ENCODE measurements at places on chromosomes 4 and X.

GRCh38 chr4:108762559-108763225, at the start of gene ETNPPL:
TSS of gene ETNPPL (minus strand) at chr4:108763053. CDS start at chr4:108762898, 155 bp downstream.
- no peak for DNase-seq

- no peak for DNase-seq
Observed at GRCh38 chr4:77445823-77446222, 159.8 kb upstream of the CXCL13 start.

DNA sequence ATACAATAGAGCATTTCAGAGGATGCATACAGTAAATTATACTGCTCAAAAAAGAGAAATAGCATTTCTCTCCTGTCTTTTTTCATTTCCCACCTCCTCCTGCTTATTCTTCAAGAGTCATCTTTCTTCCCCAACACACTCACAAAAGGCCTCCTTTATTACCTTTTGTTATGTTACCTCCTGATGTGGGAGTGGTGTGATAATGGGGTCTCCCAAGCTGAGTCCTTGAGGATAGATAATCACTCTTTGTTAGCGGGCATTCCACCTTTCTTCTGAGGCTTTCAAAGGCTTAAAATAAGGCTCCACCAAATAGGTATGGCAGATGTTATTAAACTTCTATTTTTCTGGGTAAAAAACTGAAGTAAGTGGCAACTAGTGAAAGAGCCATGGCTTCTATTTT, 159.8 kb downstream of the CPEB2 start:
- DNase-seq, result no peak

DNA sequence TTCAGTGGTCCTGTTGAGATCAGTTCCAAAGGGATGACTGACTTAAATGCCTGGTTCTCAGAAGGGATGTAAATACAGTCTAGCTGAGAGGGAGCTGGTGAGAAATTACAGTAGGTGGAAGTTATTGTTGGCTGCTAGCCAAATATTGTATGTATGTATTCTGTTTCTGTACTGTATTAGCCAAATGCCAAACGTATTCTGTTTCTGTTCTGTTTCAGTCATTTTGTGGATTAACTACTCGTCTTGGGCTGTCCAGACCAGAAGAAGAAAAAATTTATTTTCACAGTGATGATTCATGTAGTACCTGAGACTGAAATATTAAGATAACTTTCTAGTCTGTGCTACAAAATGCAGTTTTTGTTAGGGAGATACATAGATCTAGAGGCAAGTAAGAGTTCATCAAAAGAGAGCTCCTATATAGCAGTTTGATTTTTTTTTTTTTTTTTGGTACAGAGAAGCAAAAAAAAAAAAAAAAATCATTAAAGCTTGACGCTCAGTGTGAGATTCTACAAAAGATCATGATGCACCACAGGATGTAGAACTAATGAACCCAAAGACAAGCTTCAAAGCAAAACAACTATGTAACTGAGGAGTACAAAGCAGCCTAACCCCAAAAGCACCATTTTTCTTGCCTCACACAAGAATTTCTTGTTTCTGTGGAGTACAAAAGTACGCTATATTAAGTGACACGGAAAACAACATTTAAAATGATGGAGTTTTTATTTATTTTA, 54.8 kb downstream of the CASP6 start:
- DNase-seq, result no peak

GRCh38 chr4:147516133-147516532, 35.2 kb downstream of the EDNRA start:
- no peak for DNase-seq

- DNase-seq, result no peak
Observed at GRCh38 chrX:110003167-110004156, 548 bp downstream of the TMEM164 start.

- no peak for DNase-seq
Observed at GRCh38 chrX:39519566-39520301, 578.0 kb downstream of the BCOR start.

GRCh38 chr4:10006231-10006600, 15.1 kb downstream of the SLC2A9 start:
- DNase-seq, result peak; percentile 39

DNA sequence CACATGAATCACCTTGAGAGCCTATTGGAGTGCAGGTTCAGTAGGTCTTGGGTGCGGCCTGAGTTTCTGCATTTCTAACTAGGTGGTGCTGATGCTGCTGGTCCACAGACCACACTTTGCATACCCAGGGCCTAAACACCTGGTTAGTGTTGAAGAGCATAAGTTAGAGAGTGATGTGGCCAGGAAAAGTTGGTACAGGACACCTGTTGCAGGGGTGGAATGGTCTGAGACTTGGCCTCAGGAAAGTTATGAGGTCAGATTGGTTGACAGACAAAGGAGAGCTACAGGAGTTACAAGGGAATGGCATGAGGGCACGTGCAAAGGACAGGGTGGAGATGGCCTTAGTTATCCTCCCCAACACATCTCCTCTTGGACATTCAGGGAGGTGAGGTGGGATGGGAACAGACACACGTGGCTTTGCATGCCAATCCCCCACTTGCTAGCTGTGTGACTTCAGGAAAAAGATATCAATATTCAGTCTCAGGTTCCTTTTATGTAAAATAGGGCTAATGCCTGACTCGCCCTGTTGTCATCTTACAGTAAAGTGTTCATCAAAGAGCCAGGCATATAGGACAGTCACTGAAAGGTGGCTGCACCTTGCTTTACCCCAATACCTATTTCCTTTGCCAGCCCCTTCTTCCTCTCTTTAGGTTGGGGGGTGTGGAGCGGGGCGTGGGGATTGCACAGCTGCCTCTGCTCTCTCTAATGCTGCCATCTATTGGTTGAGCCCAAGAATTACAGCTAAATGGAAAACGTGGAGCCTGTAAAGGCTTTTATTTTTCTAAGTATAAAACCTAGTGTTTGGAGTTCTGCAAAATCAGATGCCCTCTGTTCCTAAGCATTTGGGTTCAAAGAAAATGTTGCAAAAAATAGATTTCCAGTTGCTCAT, 47.5 kb downstream of the ATG4A start:
- DNase-seq, result no peak

DNA sequence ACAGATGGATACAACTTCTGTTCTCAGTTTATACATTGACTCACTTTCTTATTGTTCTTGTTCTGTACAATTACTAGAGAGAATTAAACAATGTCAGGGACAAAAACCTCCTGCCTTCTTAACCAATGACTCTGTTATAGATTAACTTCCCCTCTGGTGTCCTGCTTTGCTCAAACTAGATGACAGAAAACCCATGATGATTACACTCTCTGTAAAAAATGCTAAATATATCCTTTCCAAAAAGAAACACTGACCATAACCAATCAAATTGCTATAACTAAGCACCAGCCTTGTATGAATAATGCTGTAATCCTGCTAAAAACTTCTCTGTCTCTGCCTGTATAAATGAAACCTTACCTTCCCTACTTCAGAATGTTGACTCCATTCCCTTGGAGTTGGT, 29.8 kb upstream of the IL13RA2 start:
- no peak for DNase-seq

GRCh38 chr4:58553679-58554078, 1443.5 kb upstream of the IGFBP7 start:
- DNase-seq, result no peak

GRCh38 chr4:73734530-73735001, 5.8 kb upstream of the CXCL8 start:
- DNase-seq, result no peak

GRCh38 chr4:101792056-101792590, 1.6 kb downstream of the BANK1 start:
- DNase-seq, result no peak

GRCh38 chr4:148868191-148868590, 426.0 kb upstream of the NR3C2 start:
- DNase-seq, result no peak

GRCh38 chr4:74715706-74716435, 78.5 kb downstream of the BTC start:
- no peak for DNase-seq

DNA sequence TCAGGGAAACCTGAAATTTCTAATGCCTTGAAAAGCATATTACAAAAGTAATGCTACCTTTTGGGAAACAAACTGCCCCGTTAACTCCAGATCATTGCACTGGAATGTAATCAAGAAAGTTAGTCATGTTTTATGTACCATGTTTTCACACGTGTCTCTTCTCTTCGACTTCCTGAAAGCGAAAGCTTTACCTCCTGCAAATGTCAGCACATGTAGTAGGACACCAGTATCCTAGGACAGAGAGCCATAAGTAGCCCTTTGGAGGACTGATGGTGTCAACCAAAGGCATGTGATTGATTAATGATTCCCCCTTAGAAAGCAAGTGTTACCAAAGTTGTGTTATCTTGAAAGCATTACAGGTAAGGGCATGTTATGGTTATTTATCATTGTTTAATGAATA, 8.8 kb upstream of the MND1 start:
- DNase-seq, result no peak

- DNase-seq, result peak; percentile 28
Observed at GRCh38 chrX:103464774-103465117, 54.5 kb downstream of the RAB40A start.

DNA sequence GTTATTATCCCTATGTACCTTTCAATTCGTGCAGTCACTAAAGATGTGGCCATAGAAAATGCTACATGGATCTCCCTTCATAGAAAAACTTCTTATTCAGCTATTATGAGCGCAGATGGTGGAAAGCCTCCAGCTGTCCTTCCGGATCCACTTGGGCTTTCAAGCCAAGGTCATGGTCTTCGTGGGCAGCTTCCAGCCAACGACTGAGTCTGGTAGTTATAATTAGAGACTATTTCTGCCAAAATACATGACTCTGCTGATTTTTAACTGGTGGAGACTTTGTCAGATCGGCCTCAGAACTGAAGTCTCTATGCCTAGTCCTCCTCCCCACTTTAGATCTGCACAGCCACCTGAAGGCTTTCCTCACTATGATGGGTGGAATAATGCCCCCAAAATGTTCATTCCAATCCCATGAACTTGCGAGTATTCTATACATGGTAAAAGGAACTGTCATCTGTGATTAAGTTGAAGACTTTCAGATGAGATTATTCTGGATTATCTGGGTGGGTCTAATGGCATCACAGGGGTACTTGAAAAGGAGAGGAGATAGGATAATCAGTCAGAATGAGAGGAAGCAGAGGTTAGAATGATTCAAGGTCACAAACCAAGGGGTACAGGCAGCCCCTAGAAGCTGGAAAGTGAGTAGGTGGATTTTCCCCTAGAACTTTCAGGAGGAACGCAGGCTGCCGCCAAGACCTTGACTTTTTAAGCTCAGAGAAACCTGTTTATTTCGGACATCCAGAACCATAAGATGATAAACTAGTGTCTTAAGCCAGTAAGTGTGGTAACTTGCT, 171.1 kb upstream of the CXCL13 start:
- DNase-seq, result no peak

GRCh38 chr4:78748381-78748780, 27.8 kb upstream of the BMP2K start:
- DNase-seq, result no peak

- DNase-seq, result no peak
Observed at GRCh38 chr4:104859601-104860237, 287.0 kb upstream of the TET2 start.

GRCh38 chr4:2578106-2578505, 41.7 kb downstream of the FAM193A start:
- DNase-seq, result no peak

GRCh38 chrX:121172703-121173102, 125.3 kb downstream of the GLUD2 start:
- DNase-seq, result no peak

- no peak for DNase-seq
Observed at GRCh38 chrX:140274811-140275525, 229.9 kb downstream of the SOX3 start.

- DNase-seq, result no peak
Observed at GRCh38 chr4:149715822-149716585, 99.6 kb downstream of the IQCM start.

DNA sequence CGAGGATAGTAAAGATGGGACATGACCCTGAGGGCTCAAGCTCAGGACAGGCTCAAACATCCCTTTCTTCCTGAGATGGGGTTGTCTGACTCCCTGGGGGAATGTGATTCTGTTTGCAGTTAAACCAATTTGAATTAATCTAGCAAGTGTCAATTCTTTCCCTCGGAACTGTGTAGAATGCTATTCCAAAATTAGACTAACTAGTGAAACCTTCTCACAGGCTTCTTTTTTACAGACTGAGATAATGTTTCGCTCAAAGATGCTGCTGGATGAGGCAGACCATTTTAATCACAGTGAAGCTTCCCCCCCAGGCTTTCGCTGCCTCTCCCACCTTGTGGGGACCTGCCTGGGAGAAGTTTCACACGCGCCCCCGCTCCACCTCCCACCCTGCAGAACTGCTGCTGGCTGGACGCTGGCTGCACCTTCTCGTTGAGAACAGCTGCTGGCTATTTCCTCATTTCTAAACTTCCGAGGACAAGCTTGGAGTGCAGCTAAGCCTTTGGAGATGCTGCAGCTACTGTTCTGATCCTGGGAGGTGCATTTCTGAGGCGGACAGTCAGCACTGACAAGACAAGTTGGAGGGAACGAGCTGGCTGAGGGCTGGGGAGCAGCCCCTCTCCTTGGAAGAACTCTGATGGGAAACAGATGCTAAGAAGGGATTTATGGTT, 297.8 kb downstream of the RAPGEF2 start:
- no peak for DNase-seq

GRCh38 chr4:102298716-102299115, 46.6 kb downstream of the SLC39A8 start:
- DNase-seq, result no peak

DNA sequence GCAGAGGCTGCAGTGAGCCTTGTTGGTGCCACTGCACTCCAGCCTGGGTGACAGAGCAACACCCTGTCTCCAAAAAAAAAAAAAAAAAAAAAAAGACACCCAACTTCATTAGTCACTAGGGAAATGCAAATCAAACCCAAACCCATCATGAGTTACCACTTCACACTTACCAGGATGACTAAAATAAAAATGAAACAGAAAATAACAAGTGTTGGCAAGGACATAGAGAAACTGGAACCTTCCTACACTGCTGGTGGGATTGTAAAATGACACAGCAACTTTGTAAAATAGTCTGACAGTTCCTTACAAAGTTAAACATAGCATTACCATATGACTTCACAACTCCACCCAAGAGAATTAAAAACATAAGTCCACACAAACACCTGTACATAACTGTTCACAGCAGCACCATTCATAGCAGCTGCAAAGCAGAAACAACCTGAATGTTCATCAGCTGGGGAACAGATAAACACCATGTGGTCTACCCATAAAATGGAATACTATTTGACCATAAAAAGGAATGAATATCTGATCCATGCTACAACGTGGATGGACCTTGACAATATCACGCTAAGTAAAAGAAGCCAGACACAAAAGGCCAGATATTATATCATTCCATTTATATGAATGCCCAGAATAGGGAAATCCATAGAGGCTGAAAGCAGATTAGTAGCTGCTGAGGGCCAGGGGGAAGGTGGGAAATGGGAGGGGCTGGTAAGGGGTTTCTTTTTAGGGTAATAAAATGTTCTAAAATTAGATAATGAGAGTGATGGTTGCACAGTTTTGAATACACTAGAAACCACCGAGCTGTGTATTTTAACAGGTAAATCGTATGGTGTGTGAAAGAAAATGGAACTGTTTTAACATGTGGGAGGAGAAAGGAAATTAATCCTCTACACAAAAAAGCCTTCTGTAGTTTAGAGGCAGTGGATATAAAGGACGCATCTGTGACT, 18.3 kb downstream of the CD99L2 start:
- no peak for DNase-seq
